ENCODE measurements at places on chromosomes 12 and 14. TPM values are rescaled to one million over a fixed set of nuclear protein-coding genes. Genes with fewer than 3 reads are reported as not detected.

GRCh38 chr12:65896743-65897142, 72.5 kb downstream of the HMGA2 start:
- DNase-seq = no peak

DNA sequence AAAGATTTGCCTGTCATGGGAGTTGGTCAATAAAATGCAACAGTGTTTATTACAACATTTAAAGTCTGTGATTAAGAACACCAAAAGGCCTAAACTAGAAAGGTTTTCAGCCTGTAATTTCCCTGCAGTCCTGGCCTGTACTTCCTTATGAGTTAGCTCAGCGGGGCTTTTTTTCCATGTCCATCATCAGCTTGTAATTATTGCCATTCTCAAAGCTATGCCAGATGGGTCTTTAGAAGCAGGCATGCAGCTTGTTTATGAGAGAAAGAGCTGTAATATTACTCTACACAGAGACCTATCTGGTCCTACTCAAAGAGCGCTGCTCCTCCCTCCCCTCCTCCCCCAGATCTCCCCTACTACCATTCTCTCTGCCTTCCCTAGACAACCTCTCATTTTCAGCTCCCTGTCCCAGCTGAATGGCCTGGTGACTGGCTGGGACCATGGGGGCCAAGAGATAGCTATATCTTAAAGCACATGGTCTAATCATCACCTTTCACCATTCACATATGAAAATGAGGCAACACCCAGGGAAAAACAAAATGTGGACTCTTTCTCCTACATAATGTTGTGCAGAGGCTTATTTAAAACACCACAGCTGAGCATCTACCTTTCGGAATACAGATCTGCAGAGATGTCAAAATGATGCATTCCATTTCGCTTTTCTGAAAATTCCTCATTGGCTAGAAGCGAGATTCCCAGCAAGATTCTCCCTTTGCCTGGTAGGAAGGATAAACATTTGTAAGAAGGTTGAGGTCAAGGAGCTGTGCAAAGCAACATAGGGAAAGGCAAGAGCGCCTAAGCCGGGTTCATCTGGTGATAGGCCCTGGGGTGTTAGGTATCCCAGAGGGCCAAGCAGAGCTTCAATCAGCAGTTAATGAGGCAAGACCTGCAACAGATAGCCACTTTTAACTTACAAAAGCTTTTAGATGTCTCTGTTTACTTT, 209.7 kb upstream of the CDKN3 start:
- DNase-seq = no peak

DNA sequence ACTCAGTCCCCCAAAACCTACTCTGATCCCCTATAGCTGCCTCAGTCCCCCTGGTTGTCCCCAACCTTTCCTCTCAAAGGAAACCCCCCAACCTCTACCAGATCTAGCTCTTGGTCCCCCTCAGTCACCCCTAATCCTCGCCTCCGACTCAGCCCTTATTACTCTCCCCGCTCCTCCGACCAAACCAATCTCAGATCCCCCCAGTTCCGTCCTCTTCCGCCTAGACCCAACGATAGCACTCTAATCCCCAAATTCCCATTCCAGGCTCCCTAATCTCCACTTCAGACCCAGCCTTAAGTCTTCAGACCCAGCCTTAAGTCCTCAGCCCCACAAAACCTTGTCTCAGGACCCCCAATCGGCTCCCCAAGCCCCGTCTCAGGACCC, 612 bp downstream of the VPS37B start:
- DNase-seq = no peak

Gene CLEC1B
- not detected for total RNA-seq

Gene PTCSC3
- total RNA-seq = not detected

Gene NEUROD4
- not detected for total RNA-seq

Gene PPP4R4
- 0.64 TPM for total RNA-seq

GRCh38 chr12:104906695-104907094, 51.4 kb downstream of the SLC41A2 start:
- no peak for DNase-seq

Gene AVPR1A
- total RNA-seq = 0.38 TPM

GRCh38 chr12:131473741-131474709, 236.9 kb upstream of the SFSWAP start:
- no peak for DNase-seq

DNA sequence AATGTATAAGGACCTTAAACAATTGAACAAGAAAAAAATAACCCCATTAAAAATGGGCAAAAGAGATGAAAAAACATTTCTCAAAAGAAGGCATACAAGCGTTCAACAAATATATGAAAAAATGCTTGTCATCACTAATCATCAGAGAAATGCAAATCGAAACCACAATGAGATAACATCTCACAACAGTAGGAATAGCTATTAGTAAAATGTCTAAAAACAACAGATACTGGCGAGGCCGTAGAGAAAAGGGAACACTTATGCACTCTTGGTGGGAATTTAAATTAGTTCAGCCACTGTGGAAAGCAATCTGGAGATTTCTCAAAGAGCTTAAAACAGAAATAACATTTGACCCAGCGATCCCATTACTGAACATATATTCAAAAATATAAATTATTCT, 769.8 kb upstream of the MGAT4C start:
- DNase-seq = no peak

Gene FLRT2
- 101 TPM for total RNA-seq

- no peak for DNase-seq
Observed at GRCh38 chr12:47821346-47821706, 1.6 kb upstream of the HDAC7 start.

Gene TXNDC16
- 5.2 TPM for total RNA-seq

Gene LRRC10
- not detected for total RNA-seq

Gene NPC2
- 33.6 TPM for total RNA-seq

Gene DNAJC22
- total RNA-seq = 10.8 TPM

Gene GLIPR1
- 1.1 TPM for total RNA-seq

DNA sequence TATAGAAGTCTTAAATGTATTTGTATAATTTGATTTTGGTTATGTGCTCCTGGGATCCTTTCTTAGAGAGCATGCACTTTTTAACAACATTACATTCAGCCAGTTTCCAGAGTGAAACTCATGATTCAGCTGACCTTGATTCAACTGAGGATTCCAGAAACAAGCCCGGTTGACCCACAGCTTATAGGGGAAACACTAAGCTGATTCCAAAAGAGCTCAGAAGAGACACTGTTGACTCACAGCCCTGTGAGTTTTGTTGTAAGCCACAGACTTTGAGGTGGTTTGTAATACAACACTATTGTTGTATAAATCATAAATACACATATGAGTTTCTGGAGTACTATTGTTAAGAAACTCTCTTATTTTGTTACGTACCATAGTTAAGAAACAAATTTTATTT, 133.8 kb upstream of the MGAT4C start:
- DNase-seq = no peak

Gene FOXA1
- total RNA-seq = 0.55 TPM

GRCh38 chr12:66388517-66388916, 86.2 kb downstream of the HELB start:
- DNase-seq = no peak

DNA sequence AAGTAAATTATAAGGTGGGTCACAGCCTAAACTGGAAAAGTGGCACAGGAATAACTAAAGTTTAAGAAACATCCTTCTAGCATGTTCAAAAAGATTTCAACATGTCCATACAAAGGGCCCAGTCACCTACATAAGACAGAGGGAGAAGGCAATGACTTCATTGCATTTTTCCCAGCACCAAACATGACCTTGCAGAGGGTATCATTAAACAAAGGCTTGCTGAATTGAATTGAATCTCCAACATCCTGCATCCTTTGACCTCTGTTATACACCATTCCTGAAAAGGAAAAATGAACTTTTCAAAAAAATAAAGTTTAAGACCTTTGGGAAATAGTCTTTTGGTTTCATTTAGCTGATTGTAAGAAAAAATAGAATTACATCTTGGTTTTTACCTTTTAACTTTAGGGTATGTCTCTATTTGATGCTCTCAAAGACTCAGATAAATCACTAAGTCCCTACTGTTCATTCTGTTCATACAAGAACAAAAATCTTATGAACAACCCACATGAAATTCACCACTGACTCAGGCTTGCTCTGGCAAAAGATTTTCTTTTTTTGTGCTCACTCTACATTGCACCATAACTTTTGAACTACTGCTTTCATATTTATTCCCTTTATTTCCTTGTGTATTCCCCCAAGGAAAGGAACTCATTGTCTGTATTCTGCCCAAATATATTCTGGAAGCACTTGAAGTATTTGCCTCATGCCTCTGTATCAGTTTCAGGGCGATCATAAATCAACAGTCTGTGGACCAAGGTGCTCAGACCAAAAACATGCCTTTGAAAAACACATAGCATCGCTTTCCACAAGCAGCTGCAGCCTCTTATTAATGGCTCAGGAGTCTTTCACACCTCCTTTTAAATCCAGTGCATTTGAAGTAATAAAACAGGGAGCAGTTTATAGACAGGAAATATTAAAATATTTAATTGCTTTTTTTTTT, 121.7 kb downstream of the DUSP6 start:
- DNase-seq = no peak

DNA sequence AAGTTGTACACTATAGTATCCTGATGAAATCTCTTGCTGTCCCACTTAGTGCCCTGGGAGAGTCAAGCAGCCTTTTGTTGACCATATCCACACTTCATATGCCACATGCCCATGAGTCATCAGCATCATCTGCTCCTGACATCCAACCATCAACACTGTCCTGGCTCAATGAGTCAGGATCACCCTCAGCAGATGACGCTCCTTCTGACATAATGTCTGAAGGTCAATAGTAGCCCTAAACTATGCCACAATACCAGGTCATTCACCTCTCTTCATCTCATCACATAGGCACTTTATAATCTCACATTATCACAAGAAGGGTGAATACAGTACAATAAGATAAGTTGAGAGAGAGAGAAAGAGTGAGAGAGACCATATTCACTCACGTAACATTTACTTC, 369.0 kb upstream of the FAR2 start:
- no peak for DNase-seq

GRCh38 chr12:52200086-52200780, 8.4 kb upstream of the KRT80 start:
- DNase-seq = no peak

DNA sequence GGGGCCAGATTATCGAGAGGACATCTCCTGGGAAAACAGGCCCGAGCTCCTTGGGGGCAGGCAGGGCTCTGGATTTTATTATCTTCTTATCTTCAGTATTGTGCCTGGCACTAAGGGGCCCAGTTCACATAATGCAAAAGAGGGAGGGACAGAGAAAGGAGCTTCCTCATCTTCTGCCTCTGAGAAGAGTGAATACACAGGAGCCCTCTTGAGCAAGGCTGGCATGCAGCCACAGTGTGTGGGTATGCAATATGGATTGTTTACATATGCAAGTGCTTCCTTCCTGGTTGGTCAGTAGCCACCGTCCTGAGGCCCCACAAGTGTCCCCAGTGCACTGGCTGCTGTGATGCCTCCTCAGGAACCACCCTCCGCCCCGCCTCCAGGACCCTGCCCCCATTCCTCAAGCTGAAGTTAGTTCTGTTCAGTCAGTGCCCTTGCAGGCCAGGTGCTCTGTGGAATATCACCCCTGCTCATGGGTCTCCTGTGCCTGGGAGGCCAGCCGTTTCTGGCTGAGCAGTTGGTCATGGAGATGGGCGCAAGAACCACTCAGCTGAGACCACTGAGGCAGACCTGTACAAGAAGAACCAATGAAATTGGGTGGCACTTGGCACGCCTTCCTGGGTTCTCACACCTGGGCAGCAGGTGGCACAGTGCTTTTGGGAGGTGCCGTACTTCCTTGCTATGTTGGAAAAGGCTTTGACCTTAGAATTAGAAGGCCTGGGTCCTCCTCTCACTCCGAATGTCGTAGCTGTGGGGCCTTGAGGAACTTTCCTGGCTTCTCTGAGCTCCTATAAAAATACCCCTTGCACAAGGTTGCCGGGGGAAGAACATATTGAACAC, 35.1 kb upstream of the ACTN1 start:
- no peak for DNase-seq

Data from pancreas (tissue), 10 donors.